Kidney capillary endothelial cell (primary cell): ENCODE measurements at places on chromosomes 5 and 9.

DNA sequence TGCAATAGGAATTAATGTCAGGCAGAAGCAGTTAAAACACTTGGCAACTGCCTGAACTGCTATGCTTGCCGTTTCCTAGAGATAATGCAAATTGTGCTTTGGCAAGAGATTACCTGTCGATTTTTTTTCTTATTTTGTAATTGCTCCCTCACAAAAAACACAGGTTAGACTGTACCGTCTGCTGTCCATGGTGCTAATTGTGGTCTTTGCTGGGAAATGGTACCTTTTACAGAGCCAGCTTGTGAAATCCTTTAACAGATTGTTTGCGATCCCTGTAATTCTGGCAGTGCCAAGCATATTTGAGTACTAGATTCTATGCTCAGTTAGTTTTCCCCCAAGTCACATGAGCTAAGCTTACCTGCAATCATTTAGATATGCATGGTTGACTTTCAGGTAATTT is 2125.8 kb upstream of the WWC1 start:
- no peak for DNase-seq

GRCh38 chr9:99531313-99531712 is 290.4 kb upstream of the NR4A3 start:
- no peak for DNase-seq

GRCh38 chr5:78661044-78661443 is 12.5 kb upstream of the LHFPL2 start:
- DNase-seq: no peak

GRCh38 chr9:137082925-137083290 is 3.9 kb upstream of the MAN1B1 start:
- DNase-seq: no peak

GRCh38 chr5:5183189-5183699 is 43.1 kb downstream of the ADAMTS16 start:
- no peak for DNase-seq

- no peak for DNase-seq
Observed at GRCh38 chr5:135236908-135237747, 161.9 kb downstream of the MACROH2A1 start.

DNA sequence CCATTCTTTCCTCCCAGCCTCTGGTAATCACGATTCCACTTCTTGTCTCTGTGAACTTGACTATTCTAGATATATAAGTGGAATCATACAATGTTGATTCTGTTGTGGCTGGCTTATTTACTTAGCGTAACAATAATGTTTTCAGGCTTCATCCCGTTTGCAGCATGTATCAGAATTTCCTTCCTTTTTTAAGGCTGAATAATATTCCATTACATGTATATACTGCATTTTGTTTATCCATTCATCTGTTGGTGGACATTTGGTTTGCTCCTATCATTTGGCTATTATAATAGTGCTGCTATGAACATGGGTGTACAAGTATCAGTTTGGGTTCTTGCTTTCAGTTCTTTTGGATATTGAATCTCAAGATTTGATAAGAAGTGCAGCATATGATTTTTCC is 239.7 kb upstream of the ZNF608 start:
- no peak for DNase-seq

DNA sequence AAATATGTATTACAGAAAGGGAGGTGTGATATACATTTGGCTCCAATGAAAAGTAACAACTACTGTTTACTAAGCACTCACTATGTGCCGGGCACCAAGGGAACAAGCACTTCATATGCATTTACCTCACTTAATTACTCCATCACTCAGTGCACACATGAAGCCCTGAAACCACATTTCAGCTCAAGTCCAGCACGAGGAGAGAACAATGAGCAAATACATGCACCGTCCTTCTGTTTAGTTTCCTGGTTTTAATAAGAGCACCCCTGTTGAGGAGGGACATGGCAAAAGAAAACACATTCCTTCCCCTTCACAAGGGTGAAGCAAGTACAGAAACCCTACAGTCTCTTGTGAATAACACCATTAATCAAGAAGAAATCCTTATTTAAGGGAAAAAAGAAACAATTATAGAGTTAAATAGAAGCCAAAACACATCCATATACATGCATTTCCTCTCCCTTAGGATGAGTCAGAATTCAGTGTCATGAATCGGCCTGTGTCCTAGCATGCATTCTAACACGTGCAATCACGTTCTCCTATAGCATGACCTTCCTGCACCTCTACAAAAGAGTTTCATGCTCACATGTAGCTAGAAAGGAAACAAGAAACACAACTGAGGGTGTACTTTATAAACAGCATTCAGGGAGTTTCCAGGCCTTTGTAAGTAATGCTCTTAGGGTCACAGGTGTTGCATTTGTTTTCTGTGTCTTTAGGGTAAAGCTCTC is 411.6 kb downstream of the BNC2 start:
- DNase-seq: peak; percentile 22

DNA sequence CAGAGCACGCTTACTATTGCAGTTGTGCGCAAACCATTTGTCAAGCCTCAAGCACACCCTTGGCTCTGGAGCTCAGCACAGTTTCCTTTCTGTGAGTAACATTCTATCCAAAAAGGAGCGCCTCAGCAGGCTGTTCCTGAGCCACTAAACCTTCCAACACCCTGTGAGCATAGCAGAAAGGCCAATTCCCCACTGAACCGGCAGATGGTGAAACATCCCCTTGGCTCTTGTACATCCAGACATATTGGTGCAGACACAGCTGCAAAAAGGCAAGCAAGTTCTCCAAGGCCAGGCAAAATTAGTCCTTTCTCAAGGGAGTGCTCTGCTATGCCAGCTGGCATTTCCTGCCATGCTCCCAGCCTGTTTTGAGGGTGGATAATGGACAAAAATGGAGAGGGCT is 44.1 kb upstream of the CEMIP2 start:
- DNase-seq: no peak
